ENCODE measurements at places on chromosomes 13 and 19.

- no peak for DNase-seq
These were observed 17.1 kb upstream of the ZNF841 start for GRCh38 chr19:52112624-52113023.

- no peak for DNase-seq
These were observed 13.8 kb downstream of the METTL21C start for GRCh38 chr13:102680842-102681740.

- no peak for DNase-seq
These were observed 248.0 kb downstream of the RFC3 start for GRCh38 chr13:34065928-34066327.

- no peak for DNase-seq
These were observed 605.8 kb downstream of the PCDH9 start for GRCh38 chr13:66624302-66624701.

- no peak for DNase-seq
These were observed 1.2 kb downstream of the ZC3H4 start for GRCh38 chr19:47112166-47112996.

DNA sequence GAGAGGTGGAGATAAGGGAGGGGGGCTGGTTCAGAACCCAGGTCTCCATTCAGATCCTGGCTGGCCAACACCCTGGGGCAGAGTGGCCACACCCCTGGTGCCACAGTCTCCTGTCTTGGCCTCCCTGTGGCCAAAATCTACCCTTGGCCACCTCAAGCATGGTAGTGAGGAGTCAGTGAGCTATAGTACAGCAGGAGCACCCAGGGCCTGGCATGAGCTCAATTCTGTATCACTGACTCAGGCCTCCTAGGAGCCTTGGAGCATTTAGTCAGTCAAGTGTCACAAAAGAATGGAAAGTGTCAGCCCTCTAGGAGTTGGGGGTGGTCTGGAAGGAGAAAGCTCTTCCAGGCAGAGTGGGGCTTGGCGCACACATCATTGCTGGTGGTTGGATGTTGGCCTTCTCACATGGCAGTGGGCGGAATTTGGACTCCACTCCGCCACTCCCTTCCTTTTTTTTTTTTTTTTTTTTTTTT lies 6.6 kb upstream of the CD79A start:
- DNase-seq = no peak

DNA sequence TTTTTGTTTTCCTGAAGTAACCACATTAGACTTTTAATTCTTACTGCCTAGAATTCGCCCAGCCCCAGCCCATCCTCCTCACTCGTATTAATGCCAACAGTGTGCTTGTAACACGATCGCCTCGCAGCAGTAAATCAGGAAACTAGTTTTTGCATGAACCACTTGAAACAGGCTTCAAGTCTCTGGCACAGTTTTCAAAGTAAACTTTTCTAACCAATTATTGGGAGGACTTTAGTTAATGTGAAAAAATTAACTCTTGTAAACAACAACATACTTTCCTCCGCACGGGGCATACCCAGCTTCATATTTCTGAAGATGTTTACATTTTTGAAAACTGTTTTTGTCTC lies 39.2 kb downstream of the TNFRSF19 start:
- no peak for DNase-seq

- DNase-seq = no peak
These were observed 1.9 kb downstream of the TPM4 start for GRCh38 chr19:16077984-16078758.

DNA sequence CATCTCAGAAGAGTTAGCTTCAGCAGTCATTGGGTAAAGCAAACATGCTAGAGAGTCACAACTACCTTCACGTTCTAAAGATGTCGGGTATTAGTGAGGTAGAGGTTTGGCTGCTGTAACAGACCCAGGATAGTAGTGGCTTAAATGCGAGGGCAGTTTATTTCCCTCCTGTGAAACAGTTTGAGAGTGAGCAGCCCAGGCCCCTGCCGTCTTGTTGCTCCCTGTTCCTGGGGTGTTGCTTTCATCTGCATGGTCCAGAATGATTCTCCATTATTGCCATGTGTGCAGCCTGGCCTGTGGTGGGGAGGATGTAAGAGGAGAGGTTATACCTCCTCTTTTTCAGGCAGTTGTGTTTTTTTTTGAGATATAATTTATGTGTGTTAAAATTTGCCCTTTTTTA lies 63.7 kb downstream of the SIPA1L3 start:
- DNase-seq = no peak

DNA sequence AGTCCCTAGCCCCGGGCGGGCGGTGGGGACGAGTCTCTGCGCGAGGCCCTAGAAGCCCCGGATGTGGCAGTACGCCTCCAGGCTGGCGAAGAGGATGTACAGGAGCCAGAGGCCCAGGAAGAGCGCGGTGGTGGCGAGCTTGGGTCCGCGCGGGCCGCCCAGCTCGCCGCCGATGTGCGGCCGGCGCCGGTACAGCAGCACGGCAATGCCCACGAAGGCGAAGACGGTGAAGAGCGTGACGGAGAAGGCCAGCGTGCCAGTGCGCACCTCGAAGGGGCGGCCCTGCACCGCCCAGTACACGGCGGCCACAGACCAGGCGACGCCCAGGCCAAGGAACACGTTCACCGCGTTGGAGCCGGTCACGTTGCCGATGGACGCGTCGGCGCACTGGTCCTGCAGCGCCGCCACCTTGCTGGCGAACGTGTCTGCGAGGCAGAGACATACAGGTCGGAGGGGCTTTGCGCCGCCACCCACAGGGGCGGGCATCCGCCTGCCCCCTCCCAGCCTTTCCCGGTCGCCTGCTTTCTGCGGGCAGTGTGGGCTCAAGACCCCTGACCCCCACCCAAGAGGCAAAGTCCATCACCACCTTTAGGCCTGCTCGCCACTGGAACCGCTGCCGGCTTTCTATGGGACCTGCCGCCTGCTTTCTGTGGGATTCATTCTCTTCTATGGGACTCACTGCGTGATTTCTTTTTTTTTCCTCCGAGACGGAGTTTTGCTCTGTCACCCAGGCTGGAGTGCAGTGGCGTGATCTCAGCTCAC lies 10.9 kb upstream of the MEIS3 start:
- no peak for DNase-seq

DNA sequence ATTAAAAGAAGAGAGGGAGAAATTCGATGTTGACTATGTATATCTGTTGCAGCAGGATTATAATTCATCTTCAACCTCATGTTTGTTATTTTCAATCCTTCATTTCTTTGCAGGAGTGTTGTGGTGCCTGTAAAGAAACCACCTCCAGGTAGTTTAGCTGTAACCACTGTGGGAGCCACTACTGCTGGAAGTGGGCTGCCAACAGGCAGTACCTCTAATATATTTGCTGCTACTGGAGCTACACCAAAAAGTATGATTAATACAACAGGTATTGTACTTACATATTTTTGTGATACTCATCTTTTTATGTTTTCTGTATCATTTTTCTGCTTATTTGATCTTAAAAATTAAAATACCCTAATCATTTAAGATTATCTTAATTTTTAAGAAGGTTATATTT lies 266.5 kb downstream of the NBEA start:
- no peak for DNase-seq

GRCh38 chr13:99033814-99034213 lies 56.0 kb upstream of the DOCK9 start:
- no peak for DNase-seq

DNA sequence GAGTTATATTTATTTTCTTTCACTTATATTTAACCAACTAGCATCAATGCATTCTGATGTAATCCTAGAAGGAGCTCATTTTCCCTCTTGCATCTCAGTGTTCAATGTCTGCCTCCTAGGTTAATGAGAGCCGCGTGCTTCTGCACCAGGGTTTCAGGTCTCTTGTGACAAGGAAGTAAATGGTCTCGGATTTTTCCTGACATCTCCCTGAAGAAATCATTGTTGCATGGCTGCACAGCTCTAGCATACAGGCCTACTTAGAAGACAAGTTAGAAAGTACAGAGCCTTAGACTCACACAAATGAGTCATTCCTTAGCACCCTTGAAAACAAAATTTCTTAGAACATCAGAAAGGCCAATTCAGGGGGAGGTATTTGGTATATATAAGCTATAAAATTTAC lies 57.2 kb upstream of the KLF12 start:
- no peak for DNase-seq

GRCh38 chr13:30792285-30793000 lies 57.1 kb downstream of the ALOX5AP start:
- peak; percentile 89 for DNase-seq

DNA sequence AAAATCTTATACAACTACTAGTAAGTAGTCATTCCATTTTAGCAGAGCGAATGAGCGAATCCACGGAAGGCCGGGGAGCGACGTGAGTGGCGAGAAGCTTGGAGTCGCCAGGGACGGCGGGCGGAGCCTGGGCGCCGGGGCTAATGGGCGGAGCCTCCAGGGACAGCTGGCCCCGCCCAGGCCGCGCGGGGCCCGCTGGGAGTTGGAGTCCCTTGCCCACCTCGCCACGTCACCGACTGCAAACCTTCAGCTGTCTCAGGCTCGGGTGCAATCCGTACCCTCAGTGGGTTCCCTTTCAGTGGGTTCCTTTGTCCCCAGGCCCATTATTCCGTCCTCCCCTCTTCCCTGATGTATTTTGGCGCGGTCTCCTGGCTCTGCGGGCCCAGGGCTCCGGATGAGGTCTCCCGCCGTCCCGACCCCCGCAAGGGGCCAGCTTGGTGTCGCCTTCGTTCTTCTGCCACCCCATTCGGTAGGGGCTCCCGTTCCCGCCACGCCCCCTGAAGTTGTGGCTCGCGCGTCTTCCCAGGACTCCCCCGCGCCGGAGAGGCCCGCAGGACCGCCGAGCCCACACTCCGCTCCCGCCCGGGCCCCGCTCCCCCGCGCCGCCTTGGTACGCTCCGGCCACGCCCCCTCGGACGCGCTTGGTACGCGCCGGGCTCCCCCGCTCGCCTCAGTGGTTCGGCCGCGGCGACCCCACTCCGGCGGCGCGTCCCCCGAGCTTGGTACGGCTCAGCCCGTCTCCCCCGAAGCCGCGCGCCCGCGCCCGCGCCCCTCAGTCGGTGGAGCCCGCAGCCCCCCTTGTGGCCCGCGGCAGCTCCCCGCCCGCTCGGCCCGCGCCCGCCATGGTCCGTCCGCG lies at the start of gene PTOV1:
TSS of gene PTOV1 (plus strand) at position 673 of the 856 bp plus-strand sequence.
- DNase-seq = peak; percentile 70

GRCh38 chr13:42807866-42808265 lies 26.5 kb downstream of the FAM216B start:
- no peak for DNase-seq

DNA sequence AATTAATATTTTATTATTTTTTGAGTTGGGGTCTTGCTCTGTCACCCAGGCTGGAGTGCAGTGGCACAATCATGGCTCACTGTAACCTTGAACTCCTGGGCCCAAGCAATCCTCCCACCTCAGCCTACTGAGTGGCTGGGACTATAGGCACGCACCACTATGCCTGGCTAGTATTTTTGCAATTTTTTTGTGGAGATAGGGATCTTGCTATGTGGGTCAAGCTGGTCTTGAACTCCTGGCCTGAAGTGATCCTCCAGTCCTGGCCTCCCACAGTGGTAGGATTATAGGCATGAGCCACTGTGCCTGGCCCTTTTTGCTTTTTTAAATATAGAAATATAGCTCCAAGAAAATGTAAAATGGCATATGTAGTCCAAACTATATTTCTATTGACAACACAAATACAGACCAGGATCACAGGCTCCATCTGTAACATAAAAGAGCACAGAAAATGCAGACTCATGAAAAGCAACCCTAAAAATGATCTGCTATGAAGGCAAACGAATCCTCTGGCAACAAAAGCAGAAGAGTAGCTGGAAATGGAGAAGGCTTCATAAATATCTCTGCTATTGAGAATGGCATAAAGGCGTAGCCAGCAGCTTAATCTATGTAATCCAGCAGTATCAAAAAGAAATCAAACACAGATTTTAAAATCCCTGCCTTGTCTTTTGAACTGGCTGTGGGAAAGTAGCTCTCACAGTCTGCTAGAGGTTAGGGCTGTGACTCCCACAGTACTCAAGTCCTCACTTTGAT lies 200.6 kb downstream of the LHFPL6 start:
- no peak for DNase-seq

DNA sequence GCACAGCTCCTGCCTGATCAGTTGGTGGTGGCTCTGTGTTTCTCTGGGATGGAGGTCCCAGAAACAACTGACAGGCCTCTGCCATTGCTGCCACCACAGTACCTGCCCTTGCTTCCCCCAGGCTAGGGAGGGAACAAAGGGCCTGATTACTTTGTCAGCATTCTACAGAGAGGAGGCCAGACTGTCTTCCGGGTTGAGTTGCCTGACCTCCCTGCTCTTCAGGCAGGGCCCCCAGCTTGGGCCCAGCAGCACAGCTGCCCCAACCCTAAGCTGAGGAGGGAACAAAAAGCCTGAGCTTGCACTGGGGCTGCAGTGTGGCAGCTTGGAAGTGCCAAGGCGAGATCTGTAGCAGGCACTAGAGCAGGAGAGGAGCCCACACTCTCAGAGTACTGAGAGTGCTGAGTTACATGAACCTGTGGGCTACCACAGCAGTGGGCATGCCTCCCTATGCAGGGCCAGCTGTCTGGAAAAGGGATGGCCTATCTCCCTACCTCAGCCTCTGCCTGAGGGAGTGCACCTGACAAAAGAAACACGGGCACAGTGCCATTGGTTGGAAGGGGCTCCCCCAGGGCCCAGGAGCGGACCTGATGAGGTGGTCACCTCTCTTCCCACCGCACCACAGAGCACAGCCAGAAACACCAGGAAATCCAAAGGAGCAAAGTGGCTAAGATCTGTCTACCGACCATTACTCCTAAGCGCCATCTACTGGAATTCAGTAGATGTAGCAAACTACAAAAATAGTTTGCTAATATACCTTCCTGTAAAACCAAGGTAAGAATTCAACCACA lies 24.4 kb downstream of the SLC25A15 start:
- no peak for DNase-seq

GRCh38 chr19:30812099-30812678 lies 440.0 kb downstream of the ZNF536 start:
- no peak for DNase-seq

DNA sequence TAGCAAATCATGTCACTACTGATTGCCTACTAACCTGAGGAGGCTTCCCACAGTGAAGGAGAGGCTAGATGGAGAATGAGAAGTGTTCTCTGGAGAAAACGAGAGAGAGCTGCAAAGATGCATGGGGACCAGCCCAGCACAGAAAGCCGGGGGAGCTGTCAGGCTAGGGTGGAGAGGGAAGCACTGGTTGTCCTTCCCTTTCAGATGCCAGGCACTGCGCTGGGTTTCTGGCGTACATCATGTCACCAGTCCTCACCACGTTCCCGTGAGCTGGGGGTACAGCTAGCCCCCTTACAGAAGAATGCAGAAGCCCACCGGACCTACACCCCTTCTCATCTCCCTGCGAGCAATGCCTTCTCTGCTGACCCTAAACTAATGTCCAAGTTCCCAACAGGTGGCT lies 86.0 kb downstream of the STK24 start:
- DNase-seq = no peak

- DNase-seq = no peak
These were observed 1.1 kb upstream of the ZNF45 start for GRCh38 chr19:43936188-43936587.

DNA sequence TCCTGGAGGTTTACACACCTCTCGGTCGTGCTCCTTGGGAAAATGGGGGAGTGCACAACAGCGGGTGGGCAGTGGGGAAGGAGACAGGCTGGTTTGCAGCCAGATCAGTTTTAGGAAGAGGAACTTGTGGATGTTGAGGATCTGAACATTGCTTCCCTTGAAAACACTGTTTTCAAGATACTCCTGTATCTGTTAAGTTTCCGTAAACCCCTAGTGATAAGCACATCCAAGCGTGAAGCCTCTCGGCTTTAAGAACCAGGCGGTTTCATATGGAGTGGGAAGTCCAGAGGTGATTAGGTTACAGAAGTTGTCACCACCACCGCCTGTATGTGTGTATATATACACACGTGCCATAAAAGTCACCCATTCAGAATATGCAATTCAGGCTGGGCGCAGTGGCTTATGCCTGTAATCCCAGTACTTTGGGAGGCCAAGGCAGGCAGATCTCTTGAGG lies 47.4 kb downstream of the SIPA1L3 start:
- DNase-seq = no peak
